ENCODE measurements at places on chromosomes 7 and 10.

GRCh38 chr10:63917363-63917762, 396.2 kb downstream of the REEP3 start:
- no peak for DNase-seq

DNA sequence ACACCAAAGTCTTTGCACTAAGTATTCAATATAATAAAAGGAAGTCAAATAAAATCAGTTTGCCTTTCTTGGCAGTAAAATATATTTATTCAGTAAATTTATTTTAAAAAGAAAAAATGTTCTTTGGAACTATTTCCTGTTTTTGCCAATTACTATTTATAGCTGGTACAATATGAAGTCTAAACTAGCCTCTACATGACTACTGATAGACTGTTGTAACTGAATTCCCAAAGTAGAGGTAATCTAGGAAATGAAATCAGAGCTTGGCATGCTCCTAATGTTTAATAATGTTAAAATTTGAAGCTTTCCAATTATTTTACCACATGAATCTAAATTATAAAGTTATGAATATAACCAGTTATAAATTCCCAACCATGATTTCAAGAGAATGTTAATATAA, 385.5 kb downstream of the SEMA3D start:
- no peak for DNase-seq

- no peak for DNase-seq
Observed at GRCh38 chr10:1778375-1778969, 41.1 kb upstream of the ADARB2 start.

GRCh38 chr7:99997545-99998137, 17.8 kb upstream of the ZKSCAN1 start:
- no peak for DNase-seq

DNA sequence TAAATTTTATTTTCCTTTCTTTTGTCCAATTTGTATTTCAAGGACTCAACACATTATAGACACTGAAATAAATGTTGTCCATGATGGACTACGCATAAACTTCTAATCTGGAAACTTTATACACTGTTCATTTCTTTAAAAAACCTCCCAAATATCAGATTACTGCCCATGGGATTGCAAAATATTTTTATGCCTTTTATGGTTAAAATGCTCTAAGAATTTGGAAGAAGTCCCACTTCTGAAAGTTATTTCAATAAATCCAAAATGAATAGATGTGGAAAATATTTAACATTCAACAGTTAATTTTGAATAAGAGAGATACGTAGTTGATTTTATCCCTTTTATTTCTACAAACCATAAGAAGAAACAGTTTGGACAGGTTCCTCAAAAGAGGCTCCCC, 46.1 kb downstream of the CABCOCO1 start:
- no peak for DNase-seq

DNA sequence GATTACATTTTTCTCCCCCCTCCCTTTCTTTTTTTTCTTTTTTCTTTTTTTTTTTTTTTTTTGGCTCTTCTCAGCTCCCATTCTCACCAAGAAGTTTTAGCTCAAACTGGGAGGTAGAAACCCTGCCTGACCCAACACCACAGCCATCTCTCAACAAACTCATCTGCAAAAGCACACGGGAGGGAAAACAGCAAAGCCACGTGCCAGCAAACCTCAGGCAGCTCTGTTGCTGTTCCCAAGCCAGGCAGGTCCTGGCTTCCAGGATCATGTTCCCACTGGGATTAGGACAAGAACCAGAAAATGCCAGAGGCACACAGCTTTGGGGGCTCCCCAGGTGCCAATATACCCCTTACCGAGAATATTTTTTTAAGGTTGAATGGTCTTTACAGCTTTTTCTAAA, 56.7 kb downstream of the ITIH5 start:
- no peak for DNase-seq
